ENCODE measurements at places on chromosomes 5 and 9.

DNA sequence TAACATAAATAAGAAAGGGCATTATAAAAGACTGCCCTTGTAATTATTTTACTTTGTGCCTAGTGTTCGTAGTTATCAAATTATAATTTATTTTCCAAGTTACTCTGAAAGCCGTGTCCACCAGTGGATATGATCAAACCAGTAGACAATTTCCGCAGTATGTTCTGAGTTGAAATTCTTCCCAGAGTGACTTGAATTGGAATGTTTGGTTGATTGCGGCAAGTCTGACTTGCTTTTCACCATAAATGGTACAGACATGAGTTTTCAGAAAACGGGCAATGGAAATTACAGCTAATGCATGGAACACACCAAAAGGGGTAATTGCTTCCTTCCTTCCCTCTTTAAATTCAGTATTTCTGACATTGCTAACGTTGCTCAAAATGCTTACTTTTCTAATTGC lies 56.6 kb downstream of the CHSY3 start:
- DNase-seq, result no peak

- no peak for DNase-seq
Observed at GRCh38 chr5:68707575-68707974, 386.2 kb upstream of the SLC30A5 start.

DNA sequence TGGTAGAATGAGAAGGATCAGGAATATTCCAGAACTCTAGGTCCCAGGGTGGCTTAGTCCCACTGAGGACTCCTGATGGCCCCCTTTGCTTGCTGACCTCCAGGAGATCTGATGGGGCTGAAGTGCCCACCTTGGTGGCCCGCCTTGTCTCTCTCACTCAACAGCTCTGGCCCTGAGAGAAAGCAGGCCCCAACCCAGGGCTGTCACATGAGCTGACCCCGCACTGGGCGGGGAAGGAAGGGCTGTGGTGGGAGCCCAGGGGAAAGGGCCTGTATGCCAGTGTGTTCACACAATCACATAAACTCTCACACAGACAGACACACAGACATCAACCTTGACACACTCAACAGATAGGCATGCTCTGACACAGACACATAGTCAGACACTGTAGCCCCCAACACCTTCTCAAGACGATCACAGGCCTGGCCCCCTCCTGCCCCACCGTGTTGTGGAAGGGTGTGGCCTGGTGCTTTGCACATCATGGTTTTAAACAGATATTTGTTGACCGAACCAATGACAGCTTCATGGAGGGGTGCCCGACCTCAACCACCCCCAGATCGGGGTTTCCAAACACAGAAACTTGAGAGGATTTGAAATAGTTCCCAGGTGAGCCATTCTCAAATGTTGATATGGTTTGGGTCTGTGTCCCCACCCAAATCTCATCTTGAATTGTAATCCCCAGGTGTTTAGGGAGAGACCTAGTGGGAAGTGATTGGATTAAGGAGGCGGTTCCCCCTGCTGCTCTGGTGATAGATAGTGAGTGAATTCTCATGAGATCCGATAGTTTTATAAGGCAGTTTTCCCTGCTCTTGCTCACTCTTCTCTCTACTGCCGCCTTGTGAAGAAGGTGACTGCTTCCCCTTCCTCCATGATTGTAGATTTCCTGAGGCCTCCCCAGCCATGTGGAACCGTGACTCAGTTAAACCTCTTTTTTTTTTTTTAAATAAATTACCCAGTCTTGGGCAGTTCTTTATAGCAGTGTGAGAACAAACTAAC lies 48.5 kb upstream of the HAND1 start:
- no peak for DNase-seq

DNA sequence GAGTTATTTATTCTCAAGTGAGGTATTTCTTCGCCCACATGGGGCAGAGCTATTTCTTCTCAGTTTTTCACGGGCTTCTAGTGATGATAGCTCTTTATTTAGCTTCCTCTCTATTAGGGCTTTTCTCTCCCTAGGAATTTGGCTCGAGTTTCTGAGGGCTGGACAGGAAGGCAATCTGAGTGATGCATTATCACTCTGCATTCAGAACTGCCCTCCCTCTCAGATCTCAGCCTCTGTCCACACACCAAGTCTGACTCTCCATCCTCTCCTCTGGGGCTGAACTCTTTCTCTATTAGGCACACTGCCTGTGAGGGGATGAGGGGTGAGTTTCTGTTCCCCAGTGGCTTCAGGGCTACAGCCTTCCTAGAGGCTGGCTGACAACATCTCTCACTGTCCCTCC lies 14.9 kb upstream of the SCAMP1 start:
- DNase-seq, result no peak

Measured in head of caudate nucleus (tissue), 42 donors.